NCI-H146 (cell line): ENCODE measurements at places on chromosomes 11 and 22.
A peak's percentile ranks its signal among the peaks of the same experiment; 100 is the strongest.

DNA sequence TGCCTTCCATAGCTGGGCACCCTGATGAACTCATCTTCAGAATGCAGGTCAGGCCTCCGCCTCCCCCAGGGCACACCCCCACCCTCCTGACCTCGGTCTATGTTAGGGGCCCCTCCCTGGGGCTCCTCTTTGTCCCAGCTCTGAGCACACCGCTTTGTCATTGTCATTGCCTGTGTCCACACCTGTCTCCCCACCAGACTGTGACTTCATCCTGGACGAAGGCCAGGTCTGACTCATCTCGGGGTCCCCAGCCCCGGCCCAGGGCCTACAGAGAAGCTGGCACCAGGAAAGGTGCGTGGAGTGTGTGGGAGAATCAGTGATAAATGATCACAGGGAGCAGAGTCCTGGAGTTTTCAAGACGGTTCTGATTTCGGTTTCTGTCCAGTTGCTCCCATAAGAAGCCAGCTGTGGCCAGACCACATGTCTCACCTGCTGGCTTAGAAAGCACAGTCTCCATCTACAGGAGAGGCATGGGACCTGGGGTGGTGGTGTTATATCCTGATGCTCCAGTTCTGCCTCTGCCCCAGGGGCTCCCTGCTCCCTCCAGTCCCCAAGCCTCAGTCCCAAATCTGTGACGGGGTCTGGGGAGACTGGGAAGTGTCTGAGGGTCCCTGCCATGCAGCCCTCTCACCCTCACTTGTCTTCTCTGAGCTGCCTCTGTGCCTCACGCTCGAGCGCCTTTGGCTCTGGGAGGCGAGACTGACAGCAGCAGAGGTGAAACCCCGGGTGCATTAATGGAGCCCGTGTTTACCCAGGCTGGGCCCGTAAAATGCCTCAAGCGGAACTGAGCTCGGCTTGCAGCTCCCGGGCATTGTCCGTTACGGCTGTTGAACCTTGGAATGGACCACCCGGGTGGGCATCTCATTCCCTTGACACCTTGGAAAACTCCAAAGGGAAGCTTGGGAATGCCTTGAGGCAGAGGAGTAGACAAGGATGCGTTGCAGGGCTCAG is 85.5 kb upstream of the WNT11 start:
- peak; percentile 94 for DNase-seq

- no peak for DNase-seq
These were observed at the start of gene GAB4 for GRCh38 chr22:17007852-17008731. Gene GAB4 (minus strand): TSS chr22:17008222. CDS start chr22:17008114, 108 bp downstream.

GRCh38 chr11:129505266-129505665 is 129.6 kb downstream of the BARX2 start:
- no peak for DNase-seq

- DNase-seq: peak; percentile 96
These were observed 188.3 kb downstream of the OPCML start for GRCh38 chr11:133343951-133344350.

GRCh38 chr11:112734207-112734606 is 227.0 kb upstream of the NCAM1 start:
- DNase-seq: no peak

GRCh38 chr11:13039126-13039525 is 30.0 kb downstream of the RASSF10 start:
- DNase-seq: no peak

DNA sequence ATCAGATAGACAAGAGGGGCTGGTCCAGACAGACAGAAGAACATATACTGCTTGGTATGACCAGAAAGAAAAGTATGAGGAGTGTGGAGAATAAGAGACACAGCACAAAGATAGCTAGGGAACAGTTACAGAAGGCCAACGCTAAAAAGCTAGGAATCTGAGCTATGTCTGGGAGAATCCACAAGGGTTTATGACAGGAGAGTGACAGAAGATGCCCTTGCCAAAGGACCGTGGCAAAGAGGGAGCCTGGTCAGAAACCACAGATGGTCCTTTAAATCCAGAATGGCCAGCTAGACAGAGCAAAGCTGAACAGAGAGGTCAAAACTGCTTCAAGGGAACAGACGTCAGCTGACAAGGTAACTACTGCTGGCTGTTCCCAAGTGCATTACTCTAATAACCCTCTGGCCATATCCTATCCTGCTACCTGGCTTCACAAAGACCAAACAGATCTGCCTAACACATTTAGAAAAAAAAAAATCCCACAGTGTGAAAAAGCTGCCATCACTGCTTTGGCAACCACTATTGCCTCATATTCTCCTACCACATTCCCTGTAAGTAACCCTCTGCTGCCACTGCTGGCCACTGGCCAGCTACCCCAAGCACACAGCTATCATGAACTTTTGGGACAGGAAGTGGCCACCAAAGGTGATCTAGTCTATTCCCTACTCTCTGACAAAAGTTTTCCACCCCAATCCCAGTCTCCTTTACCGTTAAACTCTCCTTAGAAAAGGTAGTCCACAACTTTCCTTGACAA is 7.3 kb downstream of the SERGEF start:
- no peak for DNase-seq

GRCh38 chr22:49704345-49705215 is 123.1 kb downstream of the BRD1 start:
- no peak for DNase-seq

GRCh38 chr11:67368621-67369020 is 4.8 kb downstream of the CLCF1 start:
- no peak for DNase-seq

DNA sequence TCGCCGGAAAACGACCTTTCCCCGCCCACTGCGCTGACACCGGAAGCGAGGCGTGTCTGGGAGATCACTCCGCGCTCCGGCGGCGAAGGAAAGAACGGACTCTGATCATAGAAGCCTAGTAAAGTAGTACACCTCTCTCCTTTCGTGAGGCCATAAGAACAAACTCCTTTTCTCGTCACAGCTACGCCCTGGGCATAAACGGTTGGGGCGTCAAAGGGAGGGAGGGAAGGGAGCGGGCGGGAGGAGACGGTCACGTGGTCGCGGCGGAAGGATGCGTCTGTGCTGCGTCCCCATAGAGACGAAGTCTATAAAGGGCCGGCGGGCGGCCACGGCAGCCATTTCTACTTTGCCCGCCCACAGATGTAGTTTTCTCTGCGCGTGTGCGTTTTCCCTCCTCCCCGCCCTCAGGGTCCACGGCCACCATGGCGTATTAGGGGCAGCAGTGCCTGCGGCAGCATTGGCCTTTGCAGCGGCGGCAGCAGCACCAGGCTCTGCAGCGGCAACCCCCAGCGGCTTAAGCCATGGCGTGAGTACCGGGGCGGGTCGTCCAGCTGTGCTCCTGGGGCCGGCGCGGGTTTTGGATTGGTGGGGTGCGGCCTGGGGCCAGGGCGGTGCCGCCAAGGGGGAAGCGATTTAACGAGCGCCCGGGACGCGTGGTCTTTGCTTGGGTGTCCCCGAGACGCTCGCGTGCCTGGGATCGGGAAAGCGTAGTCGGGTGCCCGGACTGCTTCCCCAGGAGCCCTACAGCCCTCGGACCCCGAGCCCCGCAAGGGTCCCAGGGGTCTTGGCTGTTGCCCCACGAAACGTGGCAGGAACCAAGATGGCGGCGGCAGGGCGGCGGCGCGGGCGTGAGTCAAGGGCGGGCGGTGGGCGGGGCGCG is at the start of gene ATF4:
TSS of gene ATF4 (plus strand) at position 337 of the 880 bp plus-strand sequence. CDS start 884 bp downstream, outside the sequence.
- DNase-seq: peak; percentile 84

- no peak for DNase-seq
These were observed 3.8 kb upstream of the PPFIBP2 start for GRCh38 chr11:7509966-7510365.

DNA sequence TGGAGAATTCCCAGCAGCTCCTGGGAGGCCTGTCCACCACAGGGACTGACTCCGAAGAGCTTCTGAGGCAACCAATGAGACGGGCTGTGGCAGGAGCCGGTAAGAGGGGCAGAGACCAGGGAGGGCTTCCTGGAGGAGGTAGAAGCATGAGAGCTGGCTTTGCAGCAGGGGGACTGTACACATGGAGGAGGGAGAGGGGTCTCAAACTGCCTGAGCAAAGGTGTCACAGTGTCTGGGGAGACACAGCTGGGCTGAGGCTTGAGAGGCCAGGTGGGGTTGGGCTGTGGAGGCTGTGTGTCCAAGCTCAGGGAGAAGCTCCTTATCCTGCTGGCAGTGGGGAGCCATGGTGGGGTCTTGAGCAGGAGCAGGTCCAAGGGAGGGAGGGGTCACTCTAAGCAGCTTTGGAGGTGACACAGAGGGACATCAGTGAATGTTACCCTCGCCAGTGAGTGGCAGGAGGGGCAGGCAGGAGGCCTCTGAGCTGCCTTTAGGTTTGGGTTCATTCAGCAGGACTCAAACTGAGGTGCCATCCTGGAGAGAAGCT is 4.6 kb upstream of the RHOD start:
- DNase-seq: no peak
